ENCODE measurements at places on chromosomes 12 and 14.

GRCh38 chr12:8143261-8143660 lies 13.6 kb upstream of the ZNF705A start:
- DNase-seq = no peak

GRCh38 chr12:32034045-32034444 lies 72.6 kb upstream of the BICD1 start:
- no peak for DNase-seq

- no peak for DNase-seq
Observed at GRCh38 chr12:117884161-117884560, 84.6 kb downstream of the KSR2 start.

GRCh38 chr12:46300910-46301309 lies 32.1 kb upstream of the SLC38A1 start:
- DNase-seq = no peak

DNA sequence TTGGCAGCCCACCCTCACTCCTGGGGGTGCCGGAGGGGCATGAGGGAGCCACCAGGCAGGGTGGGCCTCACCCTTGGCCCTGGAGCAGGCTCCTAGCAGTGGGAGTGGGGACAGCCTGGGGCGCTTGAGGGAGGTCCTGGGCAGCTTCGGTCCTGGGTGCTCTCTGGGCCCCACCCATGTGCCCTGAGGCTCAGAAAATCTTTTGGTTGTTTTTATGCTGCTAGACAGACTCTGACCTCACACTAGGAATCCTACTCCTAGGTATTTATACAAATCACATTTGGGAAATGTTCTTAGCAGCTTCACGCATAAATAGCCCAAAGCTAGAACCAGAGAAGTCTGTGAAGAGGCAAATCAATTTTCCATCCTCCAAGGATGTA lies 10.9 kb upstream of the ULK1 start:
- DNase-seq = no peak

DNA sequence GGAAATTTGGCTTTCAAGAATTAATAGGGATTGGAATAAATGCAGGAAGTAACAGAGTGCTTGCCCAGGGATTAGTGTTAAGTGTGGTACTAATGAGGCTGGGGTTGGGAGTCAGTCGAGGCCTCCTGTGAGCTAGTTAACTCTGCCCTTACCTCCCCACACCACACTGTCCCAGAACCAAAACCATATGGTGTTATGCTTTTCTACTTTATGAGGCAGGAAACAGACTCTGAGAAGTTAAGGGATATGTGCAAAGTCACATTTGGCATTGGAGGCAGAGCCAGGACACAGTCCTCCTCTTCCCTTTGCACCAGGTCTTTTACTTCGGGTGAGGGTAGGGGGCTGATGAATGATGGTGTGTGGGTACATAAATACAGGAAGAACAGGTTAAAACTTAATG lies 41.9 kb downstream of the PELI2 start:
- DNase-seq = no peak

DNA sequence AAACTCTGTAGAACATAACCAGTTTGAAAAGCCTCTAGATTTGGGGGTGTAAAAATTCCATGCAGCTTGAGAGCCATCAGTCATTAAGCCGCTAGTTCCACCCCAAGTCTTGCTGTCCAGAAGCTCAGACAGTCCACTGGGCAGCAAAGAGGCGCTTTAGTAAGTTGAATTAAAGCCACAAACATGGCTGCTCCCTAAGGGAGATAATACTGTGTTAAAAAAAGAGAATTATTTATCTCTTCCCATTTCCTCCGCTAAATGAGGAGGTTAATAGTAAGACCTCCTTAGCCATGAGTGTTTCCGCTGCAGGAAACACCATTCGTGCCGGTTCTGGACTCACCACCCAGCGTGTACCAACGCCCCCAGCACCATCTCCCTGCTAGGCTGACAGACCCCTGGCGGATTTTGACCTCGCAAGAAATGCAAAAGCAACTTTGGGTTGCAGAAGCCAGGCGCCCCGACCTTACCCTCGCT lies 536 bp downstream of the TM7SF3 start:
- no peak for DNase-seq

DNA sequence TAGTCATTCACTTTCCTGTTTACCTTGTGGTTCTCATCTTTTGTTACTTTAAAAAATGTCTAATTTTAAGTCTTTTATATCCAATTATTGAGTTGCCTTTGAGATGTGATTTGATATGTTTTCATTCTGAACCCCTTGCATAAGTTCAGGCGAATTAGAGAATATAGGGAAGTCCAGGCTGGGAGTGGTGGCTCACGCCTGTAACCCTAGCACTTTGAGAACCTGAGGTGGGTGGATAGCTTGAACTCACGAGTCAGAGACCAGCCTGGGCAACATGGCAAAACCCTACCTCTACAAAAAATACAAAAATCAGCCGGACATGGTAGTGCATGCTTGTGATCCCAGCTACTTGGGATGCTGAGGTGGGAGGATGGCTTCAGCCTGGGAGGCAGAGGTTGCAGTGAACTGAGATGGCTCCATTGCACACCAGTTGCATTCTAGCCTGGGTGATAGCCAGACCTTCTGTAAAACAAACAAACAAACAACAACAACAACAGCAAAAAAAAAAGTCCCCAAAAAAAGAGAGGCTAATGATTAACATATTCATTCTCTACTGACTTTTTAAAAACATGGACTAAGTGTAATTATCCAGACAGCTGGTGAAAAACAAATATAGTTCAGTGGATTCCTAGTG lies 451.1 kb upstream of the RGS6 start:
- no peak for DNase-seq

- no peak for DNase-seq
Observed at GRCh38 chr12:6306599-6307220, 3.8 kb upstream of the PLEKHG6 start.

DNA sequence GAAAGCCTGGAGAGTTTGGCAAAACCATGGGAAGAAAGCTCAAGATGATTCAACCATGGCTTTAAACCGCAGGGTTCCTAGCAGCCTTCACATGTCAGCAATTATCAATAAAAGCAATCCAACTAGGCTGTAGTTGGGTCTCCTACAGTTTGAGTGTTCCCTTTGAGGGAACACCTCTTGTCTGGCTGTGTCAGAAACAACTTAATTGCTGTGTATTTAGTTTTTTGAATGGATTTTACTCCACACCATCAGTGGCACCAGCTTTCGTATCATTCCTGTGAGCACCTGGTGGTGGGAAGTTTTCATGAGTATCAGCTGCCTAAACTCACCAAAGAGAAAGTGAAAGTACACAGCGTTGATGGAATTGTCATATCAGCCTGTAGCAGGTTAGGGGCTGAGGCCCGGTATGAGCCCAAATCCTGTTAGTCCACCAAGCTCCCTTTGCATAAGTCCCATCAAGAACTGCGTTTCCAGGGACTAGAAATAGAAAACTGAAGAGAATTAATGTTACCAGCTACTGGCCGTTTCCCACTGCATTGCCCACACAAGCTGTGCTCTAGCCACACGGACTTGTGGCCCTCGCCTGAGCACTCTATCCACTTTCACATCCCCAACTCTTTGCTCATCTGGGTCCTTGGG lies 10.9 kb upstream of the IL26 start:
- peak; percentile 18 for DNase-seq

DNA sequence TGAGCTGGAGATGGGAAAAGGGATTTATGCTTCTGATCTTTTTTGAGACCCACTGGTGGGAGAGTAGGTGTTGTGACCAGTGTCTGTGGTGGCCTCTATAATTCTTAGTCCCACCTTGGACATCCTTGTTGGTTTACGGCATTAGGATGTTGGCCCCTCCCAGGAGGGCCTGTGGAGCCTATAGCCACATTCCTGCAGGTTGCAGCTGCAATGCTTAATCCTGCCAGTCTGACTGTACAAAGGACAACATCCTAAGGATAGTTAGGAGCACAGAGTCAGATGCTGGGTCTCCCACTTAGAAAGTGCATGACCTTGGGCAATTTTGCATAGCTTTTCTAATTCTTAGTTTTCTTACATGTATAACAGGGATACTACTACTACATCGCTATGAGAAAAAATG lies 150.9 kb upstream of the SLC38A2 start:
- DNase-seq = no peak

DNA sequence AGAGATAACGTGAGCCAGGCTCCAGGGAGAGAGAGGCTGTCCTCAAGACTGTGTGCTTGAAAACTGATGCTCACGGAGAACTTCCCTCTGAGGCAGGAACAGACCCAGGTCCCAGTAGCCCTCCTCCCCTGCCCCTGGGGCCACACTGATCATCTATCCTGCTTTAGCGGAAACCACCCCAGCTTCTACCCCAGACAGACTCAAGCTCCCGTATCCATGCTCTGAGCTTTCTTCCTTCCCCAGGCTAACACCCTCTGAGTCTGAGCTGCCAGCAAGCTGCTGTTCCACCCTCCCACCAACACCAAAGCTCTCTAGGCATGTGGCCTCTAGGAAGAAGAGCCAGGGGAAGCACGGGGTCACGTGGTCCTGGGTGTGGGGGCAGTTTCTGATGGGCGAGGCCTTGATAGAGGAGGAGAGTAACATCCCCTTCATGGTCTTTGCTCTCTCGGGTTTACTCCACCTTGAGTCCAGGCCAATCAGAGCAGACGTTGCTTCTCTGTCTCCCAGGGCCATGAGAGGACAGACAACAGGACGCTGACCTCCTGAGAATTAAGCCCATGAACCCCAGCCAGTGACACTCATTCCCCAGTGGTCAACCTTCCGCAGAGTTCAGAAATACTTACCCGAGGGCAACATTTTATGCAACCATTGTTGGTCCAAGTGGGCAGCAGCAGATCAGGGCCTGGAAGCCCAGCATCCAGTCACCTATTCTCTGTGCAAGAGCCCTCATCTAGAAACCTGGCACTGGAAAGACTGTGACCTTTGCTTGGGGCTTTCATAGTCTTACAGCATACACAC lies 1.4 kb downstream of the PCK2 start:
- peak; percentile 80 for DNase-seq

GRCh38 chr12:50564237-50564947 lies 59.6 kb downstream of the DIP2B start:
- no peak for DNase-seq

- no peak for DNase-seq
Observed at GRCh38 chr12:50887191-50887590, 44.5 kb downstream of the TMPRSS12 start.

- no peak for DNase-seq
Observed at GRCh38 chr12:109098651-109099050, 1.3 kb downstream of the UNG start.

- no peak for DNase-seq
Observed at GRCh38 chr14:94992046-94992445, 165.3 kb downstream of the DICER1 start.

DNA sequence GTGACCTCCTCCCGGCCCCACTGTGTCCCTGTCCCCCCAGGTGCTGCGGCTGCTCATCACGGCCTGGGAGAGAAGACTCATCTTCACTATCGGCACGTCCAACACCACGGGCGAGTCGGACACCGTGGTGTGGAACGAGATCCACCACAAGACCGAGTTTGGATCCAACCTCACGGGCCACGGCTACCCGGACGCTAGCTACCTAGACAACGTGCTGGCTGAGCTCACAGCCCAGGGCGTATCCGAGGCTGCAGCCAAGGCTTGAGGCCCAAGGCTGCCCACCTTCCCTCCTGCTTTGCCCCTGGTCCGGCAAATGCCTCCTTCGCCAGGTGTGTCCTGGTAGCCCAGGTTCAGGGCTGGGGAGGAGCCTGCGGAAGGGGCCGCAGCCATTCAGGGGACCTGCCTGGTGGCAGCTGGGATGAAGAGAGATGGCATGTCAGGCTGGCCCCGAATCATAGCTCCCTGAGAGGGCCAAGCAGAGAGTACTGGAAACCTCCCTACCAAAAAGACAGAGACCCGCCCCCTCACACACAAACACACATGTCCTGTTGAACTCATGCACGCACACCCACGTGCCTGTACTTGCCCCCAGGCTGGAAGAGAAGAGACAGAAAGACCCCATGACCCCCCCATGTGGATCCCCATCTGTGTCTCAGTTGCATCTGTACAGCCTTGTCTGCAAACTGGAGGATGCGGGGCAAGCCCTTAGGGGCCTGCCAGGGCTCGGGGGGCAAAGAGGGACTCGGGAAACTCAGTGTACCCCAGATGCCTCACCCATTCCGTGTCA lies 38.7 kb downstream of the RASAL1 start:
- no peak for DNase-seq

DNA sequence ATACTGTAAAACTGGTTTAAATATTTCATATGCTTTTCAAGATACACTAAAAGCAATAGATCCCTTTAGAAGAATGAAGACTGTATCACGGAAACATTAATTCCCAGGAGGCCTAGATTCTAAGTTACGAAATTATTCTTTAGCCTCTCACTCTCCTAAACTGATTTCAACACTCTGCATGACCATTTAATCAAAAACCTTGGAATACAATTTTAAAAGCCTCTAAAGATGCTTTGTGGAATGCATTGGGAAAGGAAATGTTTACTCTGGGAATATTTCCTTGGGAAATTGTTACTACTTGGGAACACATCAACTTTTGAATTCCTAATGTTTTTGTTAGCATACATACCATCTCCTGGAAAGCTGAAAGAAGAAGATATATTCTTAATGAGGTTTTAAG lies 255.7 kb upstream of the FAR2 start:
- no peak for DNase-seq

DNA sequence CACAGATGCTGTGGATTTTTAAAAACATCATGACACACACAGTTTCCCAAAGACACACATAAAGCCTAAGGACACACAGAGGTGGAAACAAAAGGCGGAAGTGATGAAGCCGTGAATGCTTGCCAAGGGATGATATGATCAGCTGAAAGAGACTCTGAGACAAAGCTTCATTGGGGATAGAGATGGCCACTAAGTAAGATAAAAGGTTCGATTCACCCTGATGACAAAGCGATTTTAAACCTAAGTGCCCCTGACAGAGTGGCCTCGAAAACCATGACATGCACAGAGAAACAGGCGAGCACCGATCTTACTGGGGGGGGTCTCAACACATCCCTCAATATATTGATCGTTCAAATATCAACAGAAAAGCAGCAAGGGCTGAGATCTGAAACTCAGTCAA lies 20.3 kb upstream of the EIF5 start:
- no peak for DNase-seq

GRCh38 chr12:116484807-116485206 lies 74.4 kb upstream of the MAP1LC3B2 start:
- no peak for DNase-seq

DNA sequence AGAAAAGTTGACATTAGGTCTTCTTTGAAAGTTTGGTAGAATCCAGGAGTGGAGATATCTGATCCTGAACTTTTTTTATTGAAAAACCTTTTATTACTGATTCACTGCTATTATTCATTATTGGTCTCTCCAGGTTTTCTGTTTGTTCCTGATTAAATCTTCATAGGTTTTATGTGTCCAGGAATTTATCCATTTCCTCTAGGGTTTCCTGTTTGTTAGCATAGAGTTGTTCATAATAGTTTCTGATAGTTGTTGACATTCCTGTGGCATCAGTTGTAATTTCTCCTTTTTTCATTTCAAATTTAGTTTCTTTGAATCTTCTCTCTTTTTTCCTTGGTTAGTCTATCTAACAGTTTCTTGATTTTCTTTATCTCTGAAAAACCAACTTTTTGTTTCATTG lies 370.3 kb downstream of the SLC6A15 start:
- DNase-seq = no peak

- no peak for DNase-seq
Observed at GRCh38 chr12:42407306-42407705, 81.3 kb downstream of the PPHLN1 start.

GRCh38 chr12:53766881-53767280 lies 15.1 kb upstream of the CISTR start:
- no peak for DNase-seq

GRCh38 chr14:98932431-98933325 lies 339.3 kb downstream of the BCL11B start:
- no peak for DNase-seq

GRCh38 chr12:116071555-116072230 lies 205.8 kb downstream of the MED13L start:
- no peak for DNase-seq
